ENCODE measurements at places on chromosomes 2 and 18.

DNA sequence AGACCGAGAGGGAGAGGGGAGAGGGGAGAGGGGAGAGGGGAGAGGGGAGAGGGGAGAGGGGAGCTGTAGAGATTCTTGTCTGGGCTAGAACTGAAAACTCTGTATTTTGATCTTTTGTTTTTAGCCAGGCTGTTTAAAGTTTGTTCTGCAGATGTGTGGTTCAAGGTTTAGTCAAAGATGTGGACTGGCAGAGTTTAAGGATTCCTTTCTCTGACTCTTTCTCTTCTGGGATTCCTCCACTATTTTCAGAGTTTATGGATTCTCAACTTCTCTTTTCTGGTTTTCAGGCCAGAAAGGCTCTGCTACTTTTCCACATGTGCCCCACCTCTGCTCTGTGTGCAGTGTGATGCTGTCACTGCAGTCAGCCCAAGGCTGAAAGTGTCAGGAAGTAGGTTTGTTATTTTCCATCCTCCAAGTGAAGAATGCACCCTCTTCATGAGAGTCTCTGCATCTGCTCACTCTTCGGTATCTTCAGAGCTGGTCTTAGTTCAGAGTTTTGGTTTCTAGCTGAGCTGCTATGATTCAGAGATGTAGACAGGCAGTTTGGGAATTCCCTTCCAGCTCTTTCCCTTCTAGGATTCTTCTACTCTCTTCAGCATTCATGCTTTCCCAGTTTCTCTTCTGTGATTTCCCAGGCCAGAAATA is 130.9 kb upstream of the SMAD7 start:
- no peak for DNase-seq

DNA sequence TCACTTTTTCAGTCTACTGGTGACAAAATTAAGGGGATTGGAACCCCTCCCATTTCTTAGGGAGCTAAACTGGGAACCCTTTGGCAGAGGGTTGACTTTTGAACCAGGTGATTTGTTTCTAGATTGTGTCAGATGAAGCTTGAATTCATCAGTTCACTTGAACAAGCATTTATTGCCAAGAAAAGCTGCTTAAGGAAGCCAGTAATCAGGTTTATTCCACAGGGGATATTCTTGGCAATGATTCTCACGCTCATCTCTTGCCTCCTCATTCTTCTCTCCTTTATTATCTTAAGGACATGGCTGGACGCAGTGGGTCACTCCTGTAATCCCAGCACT is 101.0 kb downstream of the ALPK2 start:
- DNase-seq = no peak

DNA sequence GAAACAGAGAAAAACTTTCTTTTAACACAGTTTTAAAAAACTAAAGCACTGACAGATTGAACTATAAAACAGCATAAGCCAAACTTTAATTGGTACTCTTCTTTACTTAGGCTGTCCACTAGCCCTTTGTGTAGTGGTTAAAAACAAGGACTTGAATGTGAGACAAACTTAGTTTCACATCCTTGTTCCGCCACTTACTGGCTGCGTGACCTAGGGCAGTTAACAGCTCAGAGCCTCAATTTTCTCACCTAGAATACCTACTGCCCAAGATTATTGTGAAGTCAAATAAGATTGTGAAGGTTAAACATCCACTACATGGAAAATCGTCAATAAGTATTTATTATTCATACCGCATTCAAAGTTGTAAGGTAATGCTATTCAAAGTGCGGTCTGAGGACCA is 2.0 kb downstream of the WDR35 start:
- peak; percentile 49 for DNase-seq

GRCh38 chr18:3594760-3595368 is 144.9 kb downstream of the TGIF1 start:
- DNase-seq = no peak

DNA sequence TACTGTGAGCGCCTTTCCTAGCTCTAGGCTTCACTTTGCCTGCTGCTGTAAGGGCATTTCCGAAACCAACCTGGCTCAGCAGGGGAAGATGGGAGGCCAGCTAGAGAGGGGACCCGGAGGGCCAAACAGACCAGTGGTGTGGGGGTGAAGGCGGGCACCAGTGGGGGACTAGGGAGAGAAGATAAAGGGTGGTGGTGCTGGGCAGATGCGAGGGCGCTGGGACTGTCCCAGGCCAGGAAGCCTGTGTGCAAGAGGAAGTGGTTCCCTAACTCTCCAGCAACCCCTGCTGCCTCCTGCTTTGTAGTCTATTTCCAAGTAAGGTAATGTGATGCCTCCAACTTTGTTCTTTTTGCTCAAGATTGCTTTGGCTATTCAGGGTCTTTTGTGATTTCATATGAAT is 73.1 kb downstream of the DNAH7 start:
- DNase-seq = no peak

- DNase-seq = no peak
Measured at GRCh38 chr2:160062292-160063005, at the start of gene PLA2R1. TSS of gene PLA2R1 (minus strand) at chr2:160062615. CDS start at chr2:160062403, 212 bp downstream.

DNA sequence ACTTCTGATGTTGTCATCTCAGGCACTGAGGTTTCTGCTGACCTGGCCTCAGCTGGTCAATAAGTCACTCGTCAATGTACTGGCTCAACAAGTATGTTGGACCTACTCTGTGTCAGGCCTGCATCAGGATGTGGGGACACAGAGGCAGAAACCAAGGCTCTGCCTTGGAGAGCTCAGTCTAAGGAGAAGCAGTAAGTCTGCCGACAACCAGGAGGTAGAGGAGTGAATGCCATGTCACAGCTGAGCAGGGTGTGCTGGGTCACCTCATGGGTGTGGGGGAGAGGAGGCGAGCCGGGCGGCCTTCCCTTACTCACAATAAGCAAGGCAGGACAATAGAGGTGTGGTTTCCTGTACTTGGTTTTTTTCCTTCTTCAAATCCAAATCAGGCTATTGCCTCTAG is 75.8 kb downstream of the COLEC12 start:
- no peak for DNase-seq

GRCh38 chr2:241855245-241855887 is 3.3 kb downstream of the PDCD1 start:
- no peak for DNase-seq

DNA sequence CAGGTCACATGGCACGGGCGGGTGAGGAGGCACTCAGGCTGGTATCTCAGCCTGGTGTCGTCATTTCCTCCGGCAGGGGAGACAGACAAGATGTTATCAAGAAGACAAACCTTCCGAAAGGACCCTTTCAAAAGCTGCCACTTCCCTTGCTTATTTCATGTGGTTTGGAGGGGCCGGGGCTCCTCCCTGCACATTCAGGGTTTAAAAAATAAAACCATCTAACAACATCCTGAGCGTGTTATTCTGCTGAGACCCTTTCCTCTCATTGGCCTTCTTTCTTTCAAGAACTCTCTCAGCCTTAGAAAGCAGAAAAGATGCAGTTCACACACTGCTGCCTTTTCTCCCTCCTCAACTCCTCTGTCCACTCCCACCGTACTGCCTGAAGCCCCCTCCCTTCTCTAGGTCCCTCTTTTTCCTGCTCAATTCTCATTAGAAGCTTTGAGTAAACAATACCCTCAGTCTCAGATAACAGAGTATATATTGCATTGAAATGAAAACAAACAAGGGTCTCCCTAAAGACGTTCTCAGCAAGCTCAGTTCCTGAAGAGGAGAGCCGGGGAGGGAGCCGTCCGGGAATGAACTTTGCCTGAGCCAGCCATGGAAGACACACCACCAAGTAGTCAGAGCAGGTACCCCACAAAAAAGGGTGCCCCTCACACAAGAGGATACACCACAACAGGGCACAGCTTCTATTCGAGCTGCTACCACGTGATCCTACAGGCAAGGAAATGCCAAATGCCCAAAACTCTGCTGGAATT is 9.7 kb downstream of the SMAD7 start:
- DNase-seq = peak; percentile 92

DNA sequence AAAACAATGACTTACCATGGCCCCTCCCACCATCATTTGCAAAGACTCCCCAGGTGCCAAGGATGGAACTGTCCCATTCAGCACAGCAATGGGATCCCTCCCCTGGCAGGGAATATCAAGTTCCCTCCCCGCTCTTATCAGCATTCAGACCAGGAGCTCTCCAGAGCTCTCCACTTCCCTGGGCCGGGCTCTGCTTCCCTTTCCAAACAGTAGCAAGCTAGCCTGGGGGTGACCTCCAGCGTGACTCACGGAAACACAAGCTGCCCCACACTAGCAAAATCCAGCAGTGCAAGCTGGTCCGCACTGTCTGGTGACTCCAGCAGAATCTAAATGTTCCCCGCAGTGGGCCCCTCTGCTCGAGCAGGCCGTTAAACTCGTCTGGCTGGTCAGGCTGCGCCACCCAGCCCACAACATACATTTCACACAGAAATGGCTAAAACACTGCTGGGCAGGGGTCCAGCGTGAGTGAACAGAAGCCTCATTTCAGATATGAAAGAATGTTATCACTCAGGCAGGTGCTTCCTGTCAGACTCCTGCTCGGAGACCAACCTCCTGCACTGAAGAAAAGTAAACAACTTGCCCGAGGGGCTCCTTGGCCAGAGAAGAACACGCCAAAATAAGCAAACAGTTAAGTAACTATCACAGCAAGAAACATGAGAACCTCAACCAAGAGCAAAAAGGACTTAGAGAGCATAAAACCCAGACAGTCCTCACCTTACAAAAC is 33.9 kb downstream of the STAT1 start:
- DNase-seq = peak; percentile 12

GRCh38 chr2:11665028-11665427 is 5.0 kb downstream of the NTSR2 start:
- no peak for DNase-seq

GRCh38 chr2:59833941-59834340 is 719.5 kb downstream of the BCL11A start:
- DNase-seq = no peak

DNA sequence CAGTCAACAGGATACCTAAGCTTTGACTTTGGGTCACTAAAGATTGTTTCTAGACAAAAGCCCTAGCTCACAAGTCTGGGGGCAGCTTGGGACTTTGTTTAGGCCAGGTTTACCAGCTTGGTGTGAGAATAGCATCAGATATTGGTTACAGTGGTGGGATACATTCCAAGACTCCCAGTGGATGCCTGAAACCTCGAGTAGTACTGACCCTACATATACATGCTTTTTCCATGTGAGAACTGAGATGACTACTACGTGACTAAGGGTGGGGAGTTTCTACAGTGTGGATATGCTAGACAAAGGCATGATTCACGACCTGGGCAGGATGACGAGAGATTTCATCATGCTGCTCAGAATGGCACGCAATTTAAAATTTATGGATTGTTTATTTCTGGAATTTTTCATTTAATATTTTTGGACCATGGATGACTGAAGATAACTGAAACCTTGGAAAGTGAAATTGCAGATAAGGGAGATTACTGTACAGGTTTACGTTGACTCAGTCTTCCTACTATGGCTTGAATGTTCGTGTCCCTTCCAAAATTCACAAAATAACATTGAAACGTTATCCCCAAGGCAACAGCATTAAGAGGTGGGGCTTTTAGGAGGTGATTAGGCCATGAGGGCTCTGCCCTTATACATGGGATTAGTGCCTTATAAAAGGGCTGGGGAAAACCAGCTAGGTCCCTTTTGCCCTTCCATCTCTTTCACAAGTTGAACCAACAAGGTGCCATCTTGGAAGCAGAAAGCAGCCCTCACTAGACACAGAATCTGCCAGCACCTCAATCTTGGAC is 50.2 kb upstream of the CTAGE1 start:
- no peak for DNase-seq

- peak; percentile 83 for DNase-seq
Measured at GRCh38 chr2:45778720-45779171, 127.3 kb downstream of the PRKCE start.

DNA sequence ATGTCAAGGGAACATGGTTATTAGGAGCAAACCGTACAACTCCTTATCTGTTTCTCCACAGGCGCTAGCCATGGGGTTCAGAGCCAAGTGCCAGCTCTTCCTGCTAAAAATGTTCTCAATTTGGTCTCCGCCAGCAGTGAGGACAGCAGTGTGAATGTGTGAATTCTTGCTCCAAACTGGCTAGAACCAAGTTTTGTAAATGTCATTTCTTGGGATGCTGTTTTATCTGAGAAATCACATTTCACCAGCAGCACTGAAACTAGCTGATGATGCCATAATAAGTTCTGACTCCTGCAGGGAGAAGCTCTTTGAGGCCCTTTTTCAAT is 140.6 kb upstream of the LGALSL start:
- no peak for DNase-seq

- DNase-seq = no peak
Measured at GRCh38 chr2:215409331-215410127, 26.3 kb downstream of the FN1 start.

DNA sequence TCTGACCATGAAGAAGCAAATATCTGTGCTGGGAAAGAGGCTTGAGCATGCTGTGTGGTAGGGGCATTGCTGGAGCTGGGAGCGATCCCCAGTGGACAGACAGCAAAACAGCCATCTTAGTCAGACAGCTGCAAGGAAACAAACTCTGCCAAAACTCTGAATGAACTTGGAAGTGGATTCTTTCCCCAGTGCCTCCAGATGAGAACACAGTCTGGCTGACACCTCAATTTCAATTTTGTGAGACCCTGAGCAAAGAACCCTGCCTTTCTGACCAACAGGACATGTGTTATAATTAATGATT is 23.2 kb upstream of the FAP start:
- DNase-seq = no peak

- DNase-seq = no peak
Measured at GRCh38 chr2:128724547-128724946, 405.9 kb upstream of the HS6ST1 start.

- no peak for DNase-seq
Measured at GRCh38 chr2:203830304-203831055, 37.1 kb upstream of the CTLA4 start.

DNA sequence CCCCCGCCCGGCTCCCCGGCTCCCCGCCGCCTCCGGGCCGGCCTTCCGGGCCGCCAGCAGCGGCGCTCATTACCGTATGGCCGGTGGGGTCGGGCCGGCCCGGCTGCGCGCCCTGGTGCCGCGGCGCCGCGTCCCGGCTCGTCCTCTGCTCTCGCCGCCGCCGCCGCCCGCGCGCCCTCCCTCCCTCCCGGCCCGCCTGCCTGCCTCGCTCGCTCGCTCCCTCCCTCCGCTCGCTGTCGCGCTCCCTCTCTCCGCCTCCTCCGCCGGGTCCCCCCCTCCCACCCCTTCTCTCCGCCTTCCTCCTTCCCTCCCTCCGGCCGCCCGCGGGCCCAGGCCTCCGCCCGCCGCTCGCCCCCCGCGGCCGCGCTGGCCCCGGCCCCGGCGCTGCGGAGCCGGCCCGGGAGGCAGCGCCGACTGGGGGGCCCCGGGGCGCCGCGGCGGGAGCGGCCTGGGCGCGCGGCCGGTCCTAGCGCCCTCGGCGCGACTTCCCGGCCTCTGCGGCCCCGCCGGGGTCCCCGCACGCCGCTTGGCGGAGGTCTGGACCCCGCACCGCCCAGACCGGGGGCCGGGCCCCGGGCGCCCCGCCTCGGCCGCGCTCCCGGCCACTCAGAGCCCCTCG is at the start of gene DNMT3A:
Gene DNMT3A (minus strand): TSS at position 173 of the 619 bp plus-strand sequence. CDS start 27,941 bp downstream, outside the sequence.
- DNase-seq = peak; percentile 74

GRCh38 chr18:2935438-2936192 is 77.3 kb downstream of the LPIN2 start:
- DNase-seq = no peak

DNA sequence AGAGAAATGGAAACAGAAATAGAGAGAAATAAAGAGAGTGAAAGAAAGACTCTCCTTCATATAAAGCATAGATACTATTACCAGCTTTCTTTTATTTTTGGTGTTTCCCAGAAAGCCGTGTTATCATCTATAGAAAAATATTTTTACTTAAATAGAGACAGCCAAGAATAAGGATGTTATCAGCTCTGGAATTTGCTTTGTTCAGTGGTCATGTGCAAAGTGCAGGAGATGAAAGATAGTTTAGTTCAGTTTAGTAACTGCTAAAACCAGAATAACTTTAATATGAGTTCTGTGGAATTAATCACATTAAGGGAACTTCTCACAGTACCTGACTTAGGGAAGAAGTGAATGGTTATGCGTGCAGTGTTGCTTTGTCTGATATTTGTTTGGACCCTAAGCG is 140.4 kb downstream of the CALCRL start:
- no peak for DNase-seq

- peak; percentile 80 for DNase-seq
Measured at GRCh38 chr2:37671009-37671815, at the start of gene CDC42EP3. TSS of gene CDC42EP3 (minus strand) at chr2:37671642. CDS start at chr2:37646587, 25,055 bp downstream.
